ENCODE measurements at places on chromosomes 3 and 15.
A peak's percentile ranks its signal among the peaks of the same experiment; 100 is the strongest.

DNA sequence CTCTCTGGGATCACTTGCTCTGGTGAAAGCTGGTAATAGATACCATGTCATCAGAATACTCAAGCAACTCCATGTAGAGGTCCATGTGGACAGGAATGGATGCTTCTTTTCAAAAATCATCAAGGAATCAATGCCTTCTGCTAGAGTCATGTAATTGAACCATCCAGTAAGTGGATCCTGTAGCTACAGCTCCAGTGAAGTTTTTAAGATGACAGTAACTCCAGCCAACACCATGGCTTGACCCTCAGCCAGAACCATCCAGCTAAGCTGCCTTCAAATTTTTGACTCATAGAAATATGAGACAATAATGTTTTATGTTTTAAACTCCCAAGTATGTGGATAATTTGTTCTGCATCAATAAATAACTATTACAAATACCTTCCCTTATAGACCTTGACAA lies 923.7 kb downstream of the EPHA3 start:
- no peak for DNase-seq

DNA sequence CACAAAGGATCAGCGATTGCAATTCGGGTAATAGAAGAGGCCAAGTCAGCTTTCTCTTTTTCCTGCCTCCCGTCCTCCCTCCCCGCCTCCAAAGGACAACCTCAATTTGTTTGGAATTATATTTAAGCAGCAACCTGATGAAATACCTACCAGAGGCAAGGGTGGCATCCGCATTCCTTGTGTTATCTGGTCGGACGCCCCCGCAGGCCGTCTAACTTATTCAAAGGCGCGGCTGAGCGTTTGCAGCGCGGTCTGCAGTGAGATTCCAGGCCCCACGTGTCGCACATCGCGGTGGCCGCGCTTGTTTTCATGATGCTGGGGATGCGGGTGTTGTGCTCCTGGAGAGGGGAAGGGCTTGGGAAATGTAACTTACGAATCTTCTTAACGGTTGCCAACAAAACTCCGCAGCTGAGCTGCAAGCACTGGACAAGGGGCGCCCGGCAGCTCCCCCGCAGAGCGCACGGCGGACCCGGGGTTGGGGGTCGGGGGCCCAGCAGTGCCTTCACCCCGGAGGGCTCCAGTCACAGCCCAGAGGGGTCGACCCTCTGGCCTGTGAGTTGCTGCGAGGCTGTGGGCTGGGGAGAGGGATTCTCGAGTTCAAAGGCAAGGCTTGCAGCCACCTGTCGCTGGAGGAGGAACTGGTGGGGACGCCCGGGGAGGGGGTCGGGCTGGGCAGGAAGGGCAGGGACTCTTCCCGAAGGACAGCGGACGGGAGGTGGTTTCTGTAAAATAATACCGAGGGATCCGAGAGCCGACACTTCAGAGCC lies 20.5 kb upstream of the RGMA start:
- DNase-seq: no peak

DNA sequence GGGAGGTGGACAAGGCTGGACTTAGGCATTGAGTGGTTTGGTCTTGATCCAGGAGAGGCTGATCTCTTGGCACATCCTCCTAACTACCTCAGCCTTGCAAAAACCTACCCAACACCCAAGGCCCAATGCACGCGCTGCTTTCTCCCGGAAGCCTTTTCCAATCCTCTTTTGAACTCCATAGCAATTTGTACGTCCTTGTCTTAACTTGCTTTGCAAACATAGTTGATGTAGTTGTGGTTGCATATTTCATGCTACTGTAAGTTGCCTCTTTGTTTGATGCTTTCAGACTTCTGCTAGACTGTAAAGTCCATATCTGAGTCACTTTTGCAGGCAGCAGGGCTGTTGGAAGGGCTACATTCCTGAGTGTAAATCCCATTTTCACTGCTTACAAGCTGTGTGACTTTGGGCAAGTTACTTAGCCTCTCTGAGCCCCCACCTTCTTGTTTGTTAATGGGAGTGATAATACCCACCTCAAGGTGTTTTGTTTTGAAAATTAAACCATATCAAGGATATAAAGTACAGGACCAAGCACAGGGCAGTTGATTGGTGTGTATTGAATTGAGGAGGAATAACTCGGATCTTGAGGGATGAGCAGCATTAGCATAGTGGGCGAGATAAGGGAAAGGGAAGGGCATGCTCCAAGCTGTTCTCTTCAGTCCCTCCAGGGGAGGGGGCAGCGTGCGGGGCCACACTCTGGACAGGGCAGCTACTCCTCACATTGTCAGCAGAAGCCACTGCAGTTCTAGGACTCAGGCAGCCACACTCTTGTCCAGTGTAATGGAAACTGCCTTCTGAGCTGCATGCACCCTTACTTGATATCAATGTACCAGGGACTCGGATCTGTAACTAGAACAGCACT lies 28.8 kb downstream of the SIAH2 start:
- no peak for DNase-seq

DNA sequence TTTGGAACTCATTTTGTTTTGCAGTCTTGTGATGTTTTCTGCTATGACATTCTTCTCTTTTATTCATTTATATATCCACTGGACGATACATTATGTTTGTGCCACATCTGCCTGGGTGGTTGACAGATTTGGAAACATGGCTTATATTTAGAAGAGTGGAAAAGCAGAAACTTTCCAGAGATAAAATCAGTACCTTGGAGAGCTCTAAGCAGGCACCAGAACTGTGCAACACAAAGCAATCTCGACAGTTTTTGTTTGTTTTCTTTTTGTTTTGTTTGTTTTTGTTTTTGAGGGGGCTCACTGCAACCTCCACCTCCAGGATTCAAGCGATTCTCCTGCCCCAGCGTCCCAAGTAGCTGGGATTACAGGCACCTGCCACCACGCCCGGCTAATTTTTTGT lies 45.5 kb downstream of the SYN2 start:
- DNase-seq: peak; percentile 12

- no peak for DNase-seq
These were observed 54.3 kb upstream of the ADCY5 start for GRCh38 chr3:123503203-123503602.

DNA sequence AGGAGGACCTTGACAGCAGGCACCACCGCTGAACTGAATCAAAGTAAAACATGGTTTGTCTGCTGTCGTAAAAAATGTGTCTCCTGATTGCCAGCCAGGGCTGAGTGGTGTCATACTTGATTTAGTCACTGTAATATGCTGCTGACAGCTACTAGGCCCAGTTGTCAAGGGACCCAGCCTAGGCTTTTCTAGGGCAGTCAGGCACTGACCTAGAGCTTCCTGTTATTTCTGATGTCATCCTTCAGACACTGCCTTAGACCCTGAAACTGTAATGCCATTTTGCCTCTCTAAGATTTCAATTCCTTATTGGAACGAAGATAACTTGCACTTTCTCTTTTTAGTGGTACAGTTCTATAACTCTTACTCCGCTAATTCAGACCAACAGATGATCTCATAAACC lies 2.6 kb upstream of the MRPL3 start:
- no peak for DNase-seq

- no peak for DNase-seq
These were observed 513.6 kb upstream of the KCNMB2 start for GRCh38 chr3:178022599-178022998.

GRCh38 chr3:18919158-18919557 lies 229.2 kb upstream of the KCNH8 start:
- no peak for DNase-seq

- no peak for DNase-seq
These were observed 313.2 kb downstream of the AGBL1 start for GRCh38 chr15:86392874-86393273.

- no peak for DNase-seq
These were observed 572.4 kb upstream of the PPP2R3A start for GRCh38 chr3:135393159-135393558.

DNA sequence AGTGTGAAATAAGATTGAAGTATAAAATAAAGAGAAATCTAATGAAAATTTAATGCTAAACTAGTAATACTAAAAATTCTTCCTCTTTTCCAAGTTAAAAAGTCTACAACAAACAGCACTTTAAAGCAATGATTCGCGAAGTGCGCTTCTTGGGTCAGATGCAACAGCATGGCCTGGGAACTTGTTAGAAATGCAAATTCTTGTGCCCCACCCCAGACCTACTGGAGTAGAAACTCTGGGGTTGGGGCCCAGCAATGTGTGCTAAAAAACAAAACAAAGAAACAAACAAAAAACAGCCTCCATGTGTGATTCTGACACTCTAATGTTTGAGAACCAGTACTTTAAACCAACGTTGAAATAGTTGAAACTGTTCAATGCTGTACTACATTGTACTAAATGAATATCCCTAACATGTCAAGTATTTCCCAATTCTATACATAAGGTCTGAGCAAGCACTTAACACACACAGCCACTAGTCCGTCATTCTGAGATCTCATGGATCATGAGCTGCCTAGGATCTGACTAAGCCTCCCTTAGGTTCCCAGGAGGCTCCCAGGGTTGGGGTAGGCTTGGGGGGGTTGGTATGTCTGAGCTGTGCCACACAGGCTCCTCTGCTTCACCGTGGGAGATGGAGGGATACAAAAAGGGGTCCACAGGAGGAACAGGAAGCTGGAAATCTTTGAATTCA lies 6.1 kb downstream of the RASGRP1 start:
- no peak for DNase-seq

GRCh38 chr3:196889844-196890708 lies 22.4 kb downstream of the SENP5 start:
- no peak for DNase-seq

GRCh38 chr15:84725001-84725491 lies 9.1 kb upstream of the SEC11A start:
- DNase-seq: no peak

DNA sequence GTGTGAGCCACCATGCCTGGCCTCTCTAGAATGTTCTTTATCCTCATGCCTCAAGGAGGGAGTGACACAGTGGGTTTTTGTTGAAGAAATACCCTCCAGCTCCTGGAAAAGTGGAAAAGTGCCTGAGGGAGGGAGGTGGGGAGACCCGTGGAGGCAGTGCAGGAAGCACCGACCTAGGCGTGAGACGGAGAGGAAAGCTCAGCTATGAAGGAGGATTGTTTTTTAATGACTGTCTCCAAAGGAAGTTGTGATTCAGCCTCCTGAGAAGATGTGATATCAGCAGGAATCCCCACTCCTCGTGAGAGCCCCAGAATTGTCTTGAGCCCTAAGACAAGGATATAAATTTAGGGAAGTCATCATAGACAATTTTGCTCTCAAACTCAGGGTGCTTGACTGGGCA lies 21.7 kb downstream of the RPLP1 start:
- no peak for DNase-seq

DNA sequence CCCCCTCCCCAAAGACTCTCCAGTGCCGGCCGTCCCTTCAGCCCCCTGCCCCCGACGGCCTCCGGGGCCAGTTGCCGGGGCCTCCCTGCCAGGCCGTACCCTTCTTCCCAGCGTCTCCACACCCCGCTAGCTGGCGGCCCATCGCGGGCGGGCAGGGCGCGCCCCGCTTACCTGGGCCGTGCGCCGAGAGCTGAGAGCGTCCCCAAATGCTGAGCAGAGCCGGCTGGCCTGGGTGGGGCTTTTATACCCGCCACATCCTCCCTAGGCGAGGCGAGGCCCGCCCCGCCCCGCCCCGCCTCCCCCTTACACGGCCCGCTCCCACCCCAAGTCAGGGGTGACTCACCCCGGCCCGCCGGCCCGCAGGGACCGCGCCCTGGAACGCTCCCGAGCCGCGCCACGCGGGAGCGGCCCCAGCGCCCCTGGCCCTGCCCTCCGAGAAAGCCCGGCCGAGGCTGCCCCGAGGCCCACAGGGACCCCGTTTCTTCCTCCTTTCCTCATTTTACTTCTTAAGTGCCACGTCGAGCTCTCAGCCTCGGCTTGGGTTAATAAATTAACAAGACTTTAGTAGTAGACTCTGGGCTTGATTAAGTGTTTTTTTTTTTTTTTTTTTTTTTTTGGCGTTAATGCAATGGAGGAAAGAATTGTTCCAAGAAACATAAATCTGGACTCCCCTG lies at the start of gene ANXA2:
Gene ANXA2 (minus strand): TSS at position 215 of the 674 bp plus-strand sequence. CDS start 11,911 bp downstream, outside the sequence.
- DNase-seq: peak; percentile 88

GRCh38 chr3:26967501-26967900 lies 344.9 kb downstream of the LRRC3B start:
- no peak for DNase-seq

DNA sequence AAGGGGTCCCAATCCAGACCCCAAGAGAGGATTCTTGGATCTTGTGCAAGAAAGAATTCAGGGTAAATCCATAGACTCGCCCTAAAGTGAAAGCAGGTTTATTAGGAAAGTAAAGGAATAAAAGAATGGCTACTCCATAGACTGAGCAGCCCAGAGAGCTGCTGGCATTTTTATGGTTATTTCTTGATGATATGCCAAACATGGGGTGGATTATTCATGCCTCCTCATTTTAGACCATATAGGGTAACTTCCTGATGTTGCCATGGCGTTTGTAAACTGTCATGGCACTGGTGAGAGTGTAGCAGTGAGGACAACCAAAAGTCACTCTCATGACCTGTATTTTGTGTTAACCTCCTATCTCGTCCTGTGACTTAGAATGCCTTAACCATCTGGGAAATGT lies 142.2 kb downstream of the DOCK3 start:
- no peak for DNase-seq

GRCh38 chr15:85086855-85087254 lies 105.2 kb downstream of the PDE8A start:
- no peak for DNase-seq

GRCh38 chr3:160564949-160565441 lies 376 bp downstream of the KPNA4 start:
- DNase-seq: peak; percentile 24

GRCh38 chr3:52240886-52241370 lies 2.0 kb upstream of the TWF2 start:
- DNase-seq: no peak

DNA sequence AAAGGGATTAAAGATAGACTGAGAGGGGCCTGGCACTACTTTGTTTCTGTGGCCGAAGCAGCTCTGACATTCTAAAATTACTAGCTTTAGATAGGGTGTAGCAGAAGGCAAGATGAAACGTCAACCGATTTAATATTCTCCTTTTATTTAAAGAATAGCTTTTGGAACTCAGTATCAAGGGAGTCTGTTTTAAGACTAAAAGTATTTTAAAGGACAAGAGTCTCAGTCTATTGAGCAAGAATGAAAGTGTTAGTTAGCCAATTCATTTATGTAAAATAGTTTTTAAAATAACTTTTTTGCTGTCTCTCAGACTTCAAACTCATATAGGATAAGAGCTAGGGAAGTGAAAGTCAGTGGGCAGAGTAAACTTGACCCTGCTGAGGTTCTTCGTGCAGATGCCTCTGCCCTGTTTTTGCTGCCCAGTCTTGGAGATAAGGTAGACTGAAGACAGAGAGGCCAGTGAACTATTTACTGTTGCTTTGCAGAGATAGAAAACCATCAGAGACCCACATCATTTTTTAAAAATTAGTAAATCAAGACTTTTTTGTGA lies 1090.9 kb downstream of the ROBO2 start:
- DNase-seq: no peak

DNA sequence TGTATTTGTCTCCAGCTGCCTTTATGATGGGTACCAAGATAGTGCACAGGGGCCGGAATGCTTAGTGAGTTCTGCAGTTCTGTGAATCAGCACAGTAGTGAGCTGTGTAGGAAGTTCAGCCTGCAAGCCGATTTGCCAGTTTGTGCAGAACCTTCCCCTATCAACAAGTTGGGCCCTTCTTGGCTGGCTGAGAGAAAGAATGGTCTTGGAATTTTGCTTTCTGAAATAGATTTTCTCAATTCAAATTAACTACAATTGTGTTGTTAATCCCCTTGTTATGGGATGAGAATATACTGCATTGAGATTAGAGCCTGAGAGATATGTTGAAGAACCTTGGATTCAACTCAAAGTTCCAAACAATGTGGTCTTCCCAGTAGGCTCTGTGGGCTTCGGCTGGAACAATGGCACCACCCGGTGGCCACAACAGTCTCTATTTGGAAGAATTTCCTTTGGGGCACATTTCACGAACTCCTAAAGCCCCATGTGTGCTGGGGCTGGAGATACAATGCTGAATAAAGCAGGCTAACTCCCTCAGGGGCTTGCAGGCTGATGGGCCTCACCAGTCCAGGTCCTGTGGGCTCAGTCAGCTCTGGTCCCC lies 59.1 kb downstream of the TRIM42 start:
- peak; percentile 10 for DNase-seq

All from HuH-7 (cell line).